ENCODE measurements at places on chromosomes 11 and 22. TPM values are rescaled to one million over a fixed set of nuclear protein-coding genes. Genes with fewer than 3 reads are reported as not detected.

DNA sequence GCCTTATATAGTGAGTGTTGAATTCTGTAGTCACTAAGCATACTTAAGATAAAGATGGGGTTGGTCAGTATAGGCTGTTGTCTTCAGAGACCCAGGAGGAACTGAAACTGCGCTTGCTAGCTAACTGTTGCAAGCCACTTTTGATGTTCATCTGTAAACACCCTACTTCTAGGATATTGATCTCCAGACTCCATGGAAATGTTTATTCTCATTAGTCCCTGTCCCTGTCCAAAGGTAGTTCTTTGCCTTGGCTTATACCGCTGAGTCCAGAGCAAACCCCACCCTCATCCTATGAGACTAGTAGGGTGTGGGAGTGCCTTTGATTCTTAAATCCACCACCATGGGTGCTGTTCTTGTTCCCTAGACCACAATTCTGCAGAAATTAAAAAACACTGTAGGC lies 36.4 kb downstream of the DEPDC5 start:
- no peak overlapping the region for H3K4me3 ChIP-seq
- no peak for DNase-seq
- H3K27ac ChIP-seq = no peak overlapping the region
- no peaks in the 10 kb centered on the region for H3K4me1 ChIP-seq

- H3K36me3 ChIP-seq = no peaks in the 10 kb centered on the region
- peak within 1 kb of the TSS; percentile 99 for H3K4me3 ChIP-seq
- H3K27me3 ChIP-seq = no peaks in the 10 kb centered on the region
- peaks cover 30% of the 10 kb centered on the region for H3K4me1 ChIP-seq
Measured at GRCh38 chr11:10293423-10294289, at the start of gene SBF2. TSS of gene SBF2 (minus strand) at chr11:10294219. CDS start at chr11:10294069, 150 bp downstream.

DNA sequence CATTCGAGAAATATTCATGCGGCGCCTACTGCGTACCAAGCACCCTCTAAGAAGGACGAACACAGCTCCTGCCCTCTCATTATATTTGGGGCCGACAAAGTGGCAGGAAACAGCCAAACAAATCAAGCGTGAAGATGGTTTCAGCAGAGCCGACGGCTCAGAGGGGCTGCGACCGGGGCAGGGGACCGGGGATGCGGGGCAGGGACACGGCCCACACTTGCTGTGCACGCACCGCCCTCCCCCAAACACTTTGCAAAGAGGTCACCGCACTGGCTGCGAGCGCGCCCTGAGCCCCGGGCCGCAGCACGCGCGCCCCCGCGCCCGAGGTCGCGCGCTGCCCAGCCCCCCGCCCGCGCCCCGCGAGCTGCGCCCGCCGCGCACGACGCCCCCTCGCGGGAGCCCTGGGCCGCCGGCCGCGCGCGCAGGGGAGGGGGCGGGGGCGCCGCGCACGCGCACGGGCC lies 255 bp upstream of the SYNGR1 start:
- H3K27ac ChIP-seq = peak overlapping the region; percentile 80
- H3K27me3 ChIP-seq = no peaks in the 10 kb centered on the region
- no peaks in the 10 kb centered on the region for H3K36me3 ChIP-seq
- H3K4me1 ChIP-seq = no peaks in the 10 kb centered on the region
- peak; percentile 32 for DNase-seq

Gene SMTNL1
- not detected for total RNA-seq

Gene SCO2
- total RNA-seq = 7.8 TPM
